Panc1 (cell line): ENCODE measurements at places on chromosomes 16 and 17. TPM values are rescaled to one million over a fixed set of nuclear protein-coding genes. Genes with fewer than 3 reads are reported as not detected.
A peak's percentile ranks its signal among the peaks of the same experiment; 100 is the strongest.

GRCh38 chr16:47047524-47048203 is 74.2 kb upstream of the DNAJA2 start:
- no peak for DNase-seq
- H3K27ac ChIP-seq: no peak overlapping the region
- no peaks in the 10 kb centered on the region for H3K36me3 ChIP-seq
- H3K4me3 ChIP-seq: no peak overlapping the region
- H3K27me3 ChIP-seq: no peaks in the 10 kb centered on the region

The MT1G gene
- 2.2 TPM for total RNA-seq

- DNase-seq: no peak
- H3K4me1 ChIP-seq: no peaks in the 10 kb centered on the region
- H3K4me3 ChIP-seq: no peak overlapping the region
- H3K27me3 ChIP-seq: no peaks in the 10 kb centered on the region
Observed at GRCh38 chr17:57649731-57650484, 95.2 kb downstream of the CCDC182 start.

- no peak overlapping the region for H3K4me3 ChIP-seq
- no peaks in the 10 kb centered on the region for H3K27me3 ChIP-seq
- no peaks in the 10 kb centered on the region for H3K4me1 ChIP-seq
Observed at GRCh38 chr17:68705714-68706076, 104.5 kb upstream of the FAM20A start.

DNA sequence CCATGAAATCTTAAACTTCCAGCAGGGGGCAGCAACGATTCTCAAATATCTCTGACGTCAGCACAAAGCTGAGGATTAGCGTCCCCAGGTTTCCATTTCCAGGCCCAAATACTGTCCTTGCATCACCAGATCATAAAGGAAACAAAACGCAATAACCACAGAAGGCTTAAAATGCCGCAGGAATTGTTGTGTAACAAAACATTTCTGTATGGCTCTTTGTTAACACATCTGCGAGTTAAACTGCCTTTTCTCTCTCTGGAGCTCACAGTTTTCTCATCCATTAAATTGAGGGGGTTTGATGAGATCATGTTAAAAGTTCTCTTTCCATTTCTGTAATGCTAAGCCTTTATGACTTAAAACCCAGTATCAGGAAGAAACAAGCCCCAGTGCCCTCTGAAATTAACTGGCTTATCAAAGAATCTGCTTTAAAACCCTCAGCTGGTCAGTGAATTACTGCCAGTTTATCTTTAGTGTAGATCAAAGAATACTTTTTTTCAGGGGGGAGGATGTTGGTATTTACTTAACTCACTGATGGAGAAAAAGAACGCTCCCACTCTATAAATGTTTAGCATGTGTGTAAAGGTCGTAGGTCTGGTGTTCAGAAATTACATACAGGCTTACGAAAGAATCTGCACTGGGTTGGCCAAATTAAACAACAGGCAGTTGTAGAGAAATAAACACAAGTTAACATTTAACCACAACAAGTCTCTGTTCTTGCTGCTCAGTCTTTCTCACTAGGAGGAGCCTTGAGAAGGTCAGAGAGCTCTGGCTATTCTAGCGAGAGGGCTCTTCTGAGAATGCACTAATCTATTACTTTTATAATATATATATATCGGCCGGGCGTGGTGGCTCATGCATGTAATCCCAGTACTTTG is 10.6 kb upstream of the TERF2 start:
- no peaks in the 10 kb centered on the region for H3K27me3 ChIP-seq
- peak overlapping the region; percentile 44 for H3K4me3 ChIP-seq
- no peak for DNase-seq
- no peaks in the 10 kb centered on the region for H3K36me3 ChIP-seq
- H3K4me1 ChIP-seq: peaks cover 49% of the 10 kb centered on the region
- peak overlapping the region; percentile 97 for H3K27ac ChIP-seq

The SKAP1 gene
- total RNA-seq: 0.90 TPM

DNA sequence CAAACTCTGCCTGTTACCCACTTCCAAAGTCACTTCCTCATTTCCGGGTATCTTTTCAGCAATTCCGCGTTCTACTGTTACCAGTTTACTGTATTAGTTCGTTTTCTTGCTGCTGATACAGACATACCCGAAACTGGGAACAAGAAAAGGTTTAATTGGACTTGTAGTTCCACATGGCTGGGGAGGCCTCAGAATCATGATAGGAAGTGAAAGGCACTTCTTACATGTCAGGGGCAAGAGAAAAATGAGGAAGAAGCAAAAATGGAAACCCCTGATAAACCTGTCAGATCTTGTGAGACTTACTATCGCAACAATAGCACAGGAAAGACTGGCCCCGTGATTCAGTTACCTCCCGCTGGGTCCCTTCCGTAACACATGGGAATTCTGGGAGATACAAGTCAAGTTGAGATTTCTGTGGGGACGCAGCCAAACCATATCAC is 30.9 kb downstream of the PAFAH1B1 start:
- no peak overlapping the region for H3K27ac ChIP-seq
- no peak overlapping the region for H3K4me3 ChIP-seq
- no peaks in the 10 kb centered on the region for H3K36me3 ChIP-seq
- no peaks in the 10 kb centered on the region for H3K27me3 ChIP-seq
- no peak for DNase-seq
- H3K4me1 ChIP-seq: no peaks in the 10 kb centered on the region

- H3K4me1 ChIP-seq: 0 out of 2 replicates have a peak, but pooled peaks cover 5% of the 10 kb centered on the region
- H3K4me3 ChIP-seq: no peak overlapping the region
- no peaks in the 10 kb centered on the region for H3K36me3 ChIP-seq
- no peak overlapping the region for H3K27ac ChIP-seq
- DNase-seq: no peak
- no peaks in the 10 kb centered on the region for H3K27me3 ChIP-seq
Observed at GRCh38 chr16:11094075-11094856, 149.9 kb downstream of the CLEC16A start.

- no peak overlapping the region for H3K27ac ChIP-seq
- no peaks in the 10 kb centered on the region for H3K4me1 ChIP-seq
- H3K36me3 ChIP-seq: no peaks in the 10 kb centered on the region
- H3K27me3 ChIP-seq: no peaks in the 10 kb centered on the region
- no peak for DNase-seq
- no peak overlapping the region for H3K4me3 ChIP-seq
Observed at GRCh38 chr16:12178251-12178990, 201.9 kb downstream of the SNX29 start.

- H3K4me1 ChIP-seq: peaks cover 9% of the 10 kb centered on the region
- no peaks in the 10 kb centered on the region for H3K36me3 ChIP-seq
- no peaks in the 10 kb centered on the region for H3K27me3 ChIP-seq
- no peak for DNase-seq
Observed at GRCh38 chr16:14289692-14290340, 218.7 kb downstream of the MRTFB start.

GRCh38 chr17:62819511-62820221 is 11.6 kb upstream of the MARCHF10 start:
- peak; percentile 87 for DNase-seq
- H3K27ac ChIP-seq: peak overlapping the region; percentile 79
- H3K4me3 ChIP-seq: peak overlapping the region; percentile 17

The CDH8 gene
- 0.21 TPM for total RNA-seq

GRCh38 chr17:2188971-2189630 is 114.5 kb downstream of the SMG6 start:
- no peak overlapping the region for H3K27ac ChIP-seq
- H3K4me3 ChIP-seq: no peak overlapping the region
- no peaks in the 10 kb centered on the region for H3K27me3 ChIP-seq

DNA sequence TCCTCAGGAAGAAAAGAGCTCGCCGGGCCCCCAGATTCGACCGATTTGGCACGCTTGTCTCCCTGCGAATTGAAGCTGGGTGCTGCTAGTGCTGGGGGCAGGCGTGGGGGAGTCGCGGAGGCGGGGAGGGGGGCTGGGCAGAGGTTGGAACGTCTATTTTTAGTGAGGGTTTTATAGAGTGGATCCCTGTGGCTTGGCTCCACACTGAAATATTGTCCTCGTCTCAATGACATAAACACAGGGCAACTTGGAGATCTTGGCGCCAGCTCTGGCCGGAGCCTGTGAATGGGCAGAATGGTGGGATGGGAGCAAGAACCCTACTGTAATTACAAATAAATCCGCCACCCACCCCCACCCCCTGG is 15.7 kb upstream of the NOG start:
- H3K4me3 ChIP-seq: no peak overlapping the region
- no peak overlapping the region for H3K27ac ChIP-seq
- H3K4me1 ChIP-seq: no peaks in the 10 kb centered on the region
- H3K36me3 ChIP-seq: no peaks in the 10 kb centered on the region
- H3K27me3 ChIP-seq: no peaks in the 10 kb centered on the region; the same call in 1 of the 2 replicates

DNA sequence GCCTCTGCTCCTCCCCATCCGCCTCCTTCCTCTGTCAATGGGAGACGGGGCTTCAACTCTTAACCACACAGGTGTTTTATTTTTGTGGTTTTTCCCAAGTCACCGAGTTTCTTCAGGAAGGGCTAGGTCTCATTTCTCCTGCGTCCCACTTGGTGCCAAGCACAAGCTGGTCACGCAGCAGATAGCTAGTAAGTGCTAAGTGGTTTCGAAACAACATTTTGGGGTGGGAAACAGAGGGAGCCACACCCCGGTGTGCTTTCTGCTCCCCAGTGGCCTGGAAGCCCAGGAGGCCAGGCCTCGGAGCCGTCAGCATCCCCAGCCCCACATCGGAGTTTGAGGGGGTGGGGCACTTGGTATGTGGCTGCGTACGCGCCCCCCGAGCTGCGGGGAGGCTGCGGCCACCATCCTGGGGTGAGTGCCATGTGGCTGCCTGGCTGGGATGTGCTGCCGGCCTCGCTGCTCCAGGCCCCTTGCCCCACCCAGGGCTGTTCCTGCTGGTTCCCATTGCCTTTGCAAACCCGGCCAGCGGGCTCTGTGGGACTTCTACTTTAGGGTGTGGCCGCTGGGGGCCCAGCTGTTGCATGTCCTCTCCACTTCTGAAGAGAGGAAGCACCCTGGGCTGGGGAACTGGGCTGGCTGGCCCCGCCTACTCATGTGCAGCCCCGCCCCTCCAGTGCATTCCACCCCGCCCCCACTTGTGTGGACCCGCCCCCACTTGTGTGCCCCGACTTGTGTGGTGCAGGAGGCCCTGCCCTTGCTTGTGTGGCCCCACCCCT is 55.6 kb downstream of the BAIAP2 start:
- peaks cover 5% of the 10 kb centered on the region; the same call in 1 of the 2 replicates for H3K36me3 ChIP-seq
- no peak overlapping the region for H3K27ac ChIP-seq
- no peaks in the 10 kb centered on the region for H3K27me3 ChIP-seq
- peaks cover 38% of the 10 kb centered on the region for H3K4me1 ChIP-seq
- DNase-seq: no peak

- no peak overlapping the region for H3K4me3 ChIP-seq
- no peak for DNase-seq
- no peaks in the 10 kb centered on the region for H3K4me1 ChIP-seq
- H3K27ac ChIP-seq: no peak overlapping the region
Observed at GRCh38 chr16:67748834-67749233, 29.7 kb upstream of the GFOD2 start.

- no peaks in the 10 kb centered on the region for H3K27me3 ChIP-seq
- no peak overlapping the region for H3K4me3 ChIP-seq
- no peak for DNase-seq
- H3K27ac ChIP-seq: no peak overlapping the region
- no peaks in the 10 kb centered on the region for H3K36me3 ChIP-seq
Observed at GRCh38 chr16:67668495-67669157, 2.0 kb downstream of the C16orf86 start.

DNA sequence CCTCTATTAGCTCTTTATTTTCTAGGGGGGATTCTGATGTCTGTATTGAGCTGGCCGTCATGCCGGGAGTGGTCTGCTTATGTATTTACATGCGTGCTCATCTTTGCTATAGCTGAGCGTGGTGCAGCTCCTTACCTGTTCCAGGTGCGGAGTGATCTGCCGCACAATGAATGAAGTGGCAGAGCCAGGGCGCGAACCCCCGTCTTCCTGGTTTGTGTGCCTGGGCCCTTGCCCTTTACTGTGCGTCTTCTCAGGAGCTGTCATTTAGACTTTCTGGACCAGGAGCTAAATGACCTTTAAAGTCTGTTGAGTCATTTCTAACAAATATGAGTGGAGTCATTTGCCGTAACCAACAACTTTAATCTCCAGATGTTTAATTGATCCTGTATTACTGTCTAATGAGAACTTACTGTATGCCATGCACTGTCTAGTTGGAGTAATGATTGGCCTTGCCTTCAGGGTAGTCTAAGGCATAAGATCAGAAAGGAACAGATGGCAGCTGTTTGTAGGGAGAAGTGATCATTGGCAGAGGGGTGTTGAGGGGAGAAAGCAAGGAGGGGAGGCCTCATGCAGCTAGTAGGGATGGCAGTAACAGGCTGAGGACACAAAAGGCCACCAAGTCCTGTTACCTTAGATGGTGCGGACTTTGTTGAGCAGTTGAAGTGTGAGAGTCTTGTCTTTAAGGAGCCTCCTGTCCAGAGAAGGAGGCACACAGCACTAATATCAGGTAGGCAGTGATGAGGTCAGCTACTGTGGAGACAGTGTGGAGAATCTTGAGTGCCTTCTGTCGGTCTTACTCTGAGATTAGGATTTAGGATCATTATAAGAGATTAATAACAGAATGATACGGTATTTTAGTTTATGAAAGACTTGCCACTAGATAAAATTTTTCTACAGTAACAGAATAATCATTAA is 53.9 kb downstream of the USP10 start:
- no peak for DNase-seq
- no peaks in the 10 kb centered on the region for H3K27me3 ChIP-seq
- H3K4me3 ChIP-seq: no peak overlapping the region
- peaks cover 15% of the 10 kb centered on the region for H3K4me1 ChIP-seq

The FOXN1 gene
- total RNA-seq: not detected

GRCh38 chr17:5598457-5598856 is 14.1 kb upstream of the NLRP1 start:
- no peak overlapping the region for H3K4me3 ChIP-seq
- H3K27me3 ChIP-seq: peaks cover 13% of the 10 kb centered on the region
- no peaks in the 10 kb centered on the region for H3K4me1 ChIP-seq
- H3K36me3 ChIP-seq: no peaks in the 10 kb centered on the region
- DNase-seq: no peak

The PSKH1 gene
- 17.8 TPM for total RNA-seq

The KCNH4 gene
- 1.5 TPM for total RNA-seq

- DNase-seq: no peak
- H3K27me3 ChIP-seq: no peaks in the 10 kb centered on the region
Observed at GRCh38 chr16:68367030-68367429, 56.2 kb downstream of the PRMT7 start.

The ZG16B gene
- total RNA-seq: 9.1 TPM

GRCh38 chr16:17556276-17557052 is 85.7 kb upstream of the XYLT1 start:
- peak; percentile 25 for DNase-seq
- H3K36me3 ChIP-seq: no peaks in the 10 kb centered on the region
- no peak overlapping the region for H3K27ac ChIP-seq
- H3K4me3 ChIP-seq: no peak overlapping the region

GRCh38 chr16:51231702-51232101 is 80.6 kb upstream of the SALL1 start:
- no peak for DNase-seq
- no peaks in the 10 kb centered on the region for H3K4me1 ChIP-seq
- no peak overlapping the region for H3K4me3 ChIP-seq
- H3K27me3 ChIP-seq: no peaks in the 10 kb centered on the region
- H3K36me3 ChIP-seq: no peaks in the 10 kb centered on the region
